ENCODE measurements at places on chromosomes 7 and 10. TPM values are rescaled to one million over a fixed set of nuclear protein-coding genes. Genes with fewer than 3 reads are reported as not detected.

The ASB10 gene
- not detected for total RNA-seq

The SLC12A9 gene
- total RNA-seq, result 9.9 TPM

The MMP21 gene
- total RNA-seq, result 0.19 TPM

The SPDYE11 gene
- total RNA-seq, result not detected

The GJC3 gene
- total RNA-seq, result 0.26 TPM

Data from esophagus squamous epithelium (tissue), 5 donors.